ENCODE measurements at places on chromosomes 13 and 19.

GRCh38 chr13:30816736-30817135 is 81.4 kb downstream of the ALOX5AP start:
- DNase-seq = no peak

GRCh38 chr13:112105244-112105681 is 38.3 kb downstream of the SOX1 start:
- DNase-seq = no peak

DNA sequence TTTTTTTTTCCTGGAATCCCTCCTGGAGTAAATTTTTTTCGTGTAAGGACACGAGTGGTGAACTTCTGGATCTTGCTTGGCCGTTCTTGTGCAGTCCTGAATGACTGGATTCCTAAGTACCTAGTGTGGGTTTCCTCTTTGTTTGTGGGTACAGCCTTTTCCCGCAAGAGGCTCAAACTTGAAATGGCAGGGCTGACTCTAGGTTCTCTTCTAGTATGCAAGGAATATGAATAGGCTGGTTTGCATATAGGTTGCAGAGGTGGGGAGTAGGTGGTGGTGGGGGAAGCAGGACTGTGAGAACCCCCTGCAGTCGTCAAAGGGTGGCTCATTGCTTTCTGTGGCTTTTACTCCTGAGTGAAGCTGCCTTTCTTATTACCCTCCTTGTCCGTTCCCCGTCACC is 13.6 kb downstream of the UBAC2 start:
- no peak for DNase-seq

DNA sequence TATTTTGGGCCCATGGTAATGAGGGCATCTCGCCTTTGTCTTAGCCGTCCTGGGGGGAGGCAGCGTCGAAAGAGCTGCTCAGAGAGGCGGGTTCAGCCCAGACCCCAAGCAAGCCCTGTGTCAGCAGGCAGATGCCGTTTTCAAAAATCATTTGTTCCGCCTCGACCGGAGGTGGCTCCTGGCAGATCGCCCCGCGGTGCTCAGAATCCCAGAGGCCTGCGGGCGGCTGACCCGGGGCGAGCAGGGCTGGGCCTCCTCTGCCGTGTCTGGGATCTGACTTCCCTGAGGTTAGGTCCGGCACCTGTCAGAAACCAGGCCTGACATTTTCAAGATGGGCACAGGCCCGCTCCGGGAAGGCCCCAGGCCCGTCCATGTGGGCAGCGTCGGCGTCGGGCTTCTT is 36.1 kb downstream of the CRTC1 start:
- DNase-seq = no peak

DNA sequence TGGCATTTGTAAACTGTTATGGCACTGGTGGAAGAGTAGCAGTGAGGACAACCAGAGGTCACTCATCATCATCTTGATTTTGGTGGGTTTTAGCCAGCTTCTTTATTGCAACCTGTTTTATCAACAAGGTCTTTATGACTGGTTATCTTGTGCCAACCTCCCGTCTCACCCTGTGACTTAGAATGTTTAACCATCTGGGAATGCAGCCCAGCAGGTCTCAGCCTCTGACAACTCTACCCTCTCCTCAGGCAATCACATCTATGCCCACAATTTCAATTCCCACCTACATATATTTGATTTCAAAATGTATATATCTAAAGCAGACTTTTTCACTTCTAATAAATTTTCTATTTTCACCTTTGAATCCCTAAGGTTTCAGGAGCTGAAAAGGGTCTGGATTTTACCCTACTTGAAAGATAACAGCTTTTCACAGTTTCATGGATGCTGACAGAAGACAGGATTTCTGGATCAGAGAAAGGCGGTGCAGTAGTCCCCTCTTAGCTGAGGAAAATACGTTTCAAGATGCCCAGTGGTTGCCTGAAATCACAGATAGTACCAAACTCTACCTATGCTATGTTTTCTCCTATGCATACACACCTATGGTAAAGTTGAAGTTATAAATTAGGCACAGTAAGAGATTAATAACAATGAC is 1171.8 kb downstream of the DIAPH3 start:
- no peak for DNase-seq

GRCh38 chr19:3576696-3577443 is 4.1 kb downstream of the HMG20B start:
- DNase-seq = no peak

All from iPS DF 19.7 (cell line).